ENCODE measurements at places on chromosomes 5 and 9.

DNA sequence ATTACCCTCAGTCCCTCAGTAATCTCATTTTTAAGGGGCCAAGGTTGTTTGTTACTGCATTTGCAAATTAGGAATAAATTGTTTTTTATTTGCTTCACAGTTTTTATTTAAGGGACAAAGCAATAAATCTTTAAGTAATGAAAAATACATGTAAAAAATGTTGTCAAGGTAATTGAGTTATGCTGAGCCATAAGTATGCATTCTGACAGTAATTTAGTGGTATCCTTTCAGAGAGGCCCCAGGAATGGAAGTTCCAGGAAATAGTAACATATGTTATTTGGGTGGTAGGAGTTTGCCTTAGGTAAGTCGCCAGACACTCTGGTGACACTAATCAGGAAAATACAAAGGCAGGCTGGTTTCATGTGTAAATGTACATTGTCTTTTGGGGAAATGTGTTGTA is 1787.9 kb upstream of the WWC1 start:
- no peak for DNase-seq

GRCh38 chr9:74511333-74511732 is 14.2 kb downstream of the RORB start:
- no peak for DNase-seq

DNA sequence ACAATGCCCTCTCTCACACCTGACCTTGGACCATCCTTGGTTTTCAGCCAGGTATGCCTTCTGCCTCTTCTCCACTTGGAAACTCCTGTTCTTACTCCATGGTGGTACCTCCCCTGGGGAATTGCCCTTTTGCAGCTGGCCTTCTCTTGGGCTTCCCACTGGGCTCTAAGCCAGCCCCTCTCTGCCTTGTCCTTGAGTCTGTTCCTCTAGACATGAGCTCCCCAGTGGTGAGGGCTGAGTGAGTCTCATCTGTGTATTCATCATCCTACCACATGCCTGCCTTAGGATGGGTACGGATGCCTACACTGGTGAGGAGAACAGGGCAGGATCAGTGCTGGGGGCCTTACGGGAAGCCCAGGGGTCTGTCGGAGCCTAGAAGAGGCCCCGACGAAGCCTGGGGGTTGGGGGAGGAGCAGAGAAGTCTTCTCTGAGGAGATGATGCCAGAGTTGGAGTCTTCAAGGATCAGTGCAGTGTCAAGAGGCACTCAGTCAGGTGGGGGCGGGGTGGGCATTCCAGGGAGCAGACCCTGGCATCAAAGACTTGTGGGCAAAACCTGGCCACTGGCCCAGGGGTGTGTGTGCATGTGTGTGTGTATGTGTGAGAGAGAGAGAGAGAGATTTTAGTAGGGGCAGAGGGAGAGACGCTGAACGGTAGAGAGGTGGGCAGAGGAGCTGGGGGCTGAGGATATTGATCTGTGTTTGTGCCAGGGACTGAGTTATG is 5.2 kb upstream of the CRB2 start:
- DNase-seq, result no peak

DNA sequence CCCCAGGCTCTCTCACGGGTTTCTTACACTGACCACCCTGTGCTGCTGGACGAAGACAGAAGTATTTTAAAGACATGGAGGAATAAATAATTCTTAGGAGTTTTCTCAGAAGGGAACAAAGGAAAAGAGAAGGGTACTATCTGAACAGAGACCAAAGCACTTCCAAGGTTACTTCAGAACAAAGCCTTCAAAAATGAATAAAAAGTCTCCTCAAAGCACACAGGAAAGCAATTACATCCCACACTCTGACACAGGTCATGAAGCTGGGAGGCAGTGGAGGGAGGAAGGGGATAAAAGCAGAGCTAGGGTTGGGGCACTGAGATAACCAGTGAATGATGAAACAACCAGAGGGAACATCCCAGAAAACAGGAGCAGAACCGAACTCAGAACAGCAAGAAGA is 151.8 kb downstream of the ARSB start:
- no peak for DNase-seq

DNA sequence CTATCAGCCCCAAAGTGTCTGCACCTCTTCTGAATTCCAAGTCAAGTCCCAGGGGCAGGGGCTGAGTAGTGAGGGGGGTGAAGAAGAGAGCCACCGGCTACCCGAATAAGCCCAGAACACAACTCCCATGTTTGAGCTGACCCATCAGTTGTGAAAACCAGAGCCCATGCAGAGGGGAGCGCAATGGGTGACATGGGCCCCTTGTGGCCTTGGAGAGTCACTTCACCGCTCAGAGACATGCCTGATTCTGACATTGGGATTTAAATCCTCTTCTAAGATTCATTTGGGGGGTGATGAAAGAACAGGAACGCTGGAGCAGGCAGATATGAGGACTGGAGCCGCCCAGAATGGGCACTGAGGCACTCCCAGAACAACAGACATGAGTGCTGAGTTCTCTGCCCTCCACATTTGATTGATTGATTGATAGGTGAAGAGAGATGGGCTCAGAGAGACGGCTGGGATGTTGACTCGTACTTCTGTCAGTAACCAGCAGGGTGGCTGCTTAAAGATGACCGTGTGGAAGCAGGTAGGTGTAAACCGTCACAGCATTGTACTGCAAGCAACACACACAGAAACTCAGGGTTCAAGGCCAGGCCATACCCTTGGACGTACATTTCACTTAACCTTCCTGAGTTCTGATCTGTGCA is 74.3 kb downstream of the GPR21 start:
- no peak for DNase-seq
